ENCODE measurements at places on chromosomes 5 and 9. TPM values are rescaled to one million over a fixed set of nuclear protein-coding genes. Genes with fewer than 3 reads are reported as not detected.

Gene ARSI
- total RNA-seq: under 0.01 TPM

Gene IL13
- under 0.01 TPM for total RNA-seq

Gene CAVIN4
- total RNA-seq: under 0.01 TPM

DNA sequence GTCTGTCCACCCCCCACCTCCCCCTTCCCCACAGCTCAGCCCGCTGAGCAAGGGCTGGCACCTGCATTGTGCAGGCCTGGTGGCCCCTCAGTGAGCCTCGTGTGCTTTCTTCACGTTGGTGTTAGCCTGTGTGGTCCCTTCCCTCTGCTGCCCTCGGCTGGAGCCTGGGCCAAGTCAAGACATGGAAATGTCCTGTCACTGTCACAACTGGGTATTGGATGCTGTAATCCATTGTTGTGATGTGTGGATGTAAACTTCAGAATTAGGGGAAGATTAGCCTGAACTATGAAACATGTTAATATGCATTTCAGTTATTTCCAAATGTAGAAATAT lies 103.9 kb downstream of the TRIO start:
- DNase-seq: no peak

- DNase-seq: no peak
Observed at GRCh38 chr5:61450493-61451279, 118.6 kb downstream of the ZSWIM6 start.

DNA sequence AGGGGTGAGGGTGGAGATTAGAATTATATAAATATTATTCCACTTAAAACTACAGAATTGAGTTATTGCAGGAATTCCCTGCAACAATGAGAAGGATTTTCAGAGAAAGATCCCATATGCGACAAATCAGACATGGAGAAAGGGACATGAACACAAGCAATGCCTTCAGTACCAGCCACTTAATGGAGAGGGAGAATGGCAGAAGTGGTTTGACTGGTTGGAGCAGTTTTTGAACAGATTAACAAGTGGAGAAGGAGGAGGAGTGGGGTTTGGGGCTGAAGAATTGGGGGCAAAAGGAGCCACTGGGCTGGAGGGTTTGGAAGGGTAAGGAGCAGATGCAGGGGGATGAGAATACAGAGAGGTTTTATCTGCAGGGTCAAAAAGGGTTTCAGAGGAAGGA lies 620.9 kb upstream of the PTPRD start:
- DNase-seq: no peak

DNA sequence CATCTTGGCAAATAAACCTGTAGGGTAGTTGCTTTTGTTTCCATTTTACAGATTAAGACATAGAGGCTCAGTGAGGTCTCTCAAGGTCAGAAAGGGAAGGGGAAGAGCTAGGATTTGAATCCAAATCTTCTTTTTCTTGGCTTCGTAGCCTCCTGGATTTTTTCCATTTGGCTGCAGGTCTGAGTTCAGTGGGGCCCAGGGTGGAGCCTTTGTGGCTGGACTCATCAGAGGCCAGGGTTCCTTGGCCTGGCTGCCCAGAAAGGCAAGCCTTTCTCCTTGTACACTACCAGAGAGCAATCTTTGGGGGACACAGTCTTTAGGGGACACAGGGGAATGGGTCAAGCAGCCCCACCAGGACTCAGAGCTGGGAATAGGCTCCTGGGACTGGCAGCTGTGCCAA lies 10.5 kb upstream of the TRAF1 start:
- DNase-seq: no peak

DNA sequence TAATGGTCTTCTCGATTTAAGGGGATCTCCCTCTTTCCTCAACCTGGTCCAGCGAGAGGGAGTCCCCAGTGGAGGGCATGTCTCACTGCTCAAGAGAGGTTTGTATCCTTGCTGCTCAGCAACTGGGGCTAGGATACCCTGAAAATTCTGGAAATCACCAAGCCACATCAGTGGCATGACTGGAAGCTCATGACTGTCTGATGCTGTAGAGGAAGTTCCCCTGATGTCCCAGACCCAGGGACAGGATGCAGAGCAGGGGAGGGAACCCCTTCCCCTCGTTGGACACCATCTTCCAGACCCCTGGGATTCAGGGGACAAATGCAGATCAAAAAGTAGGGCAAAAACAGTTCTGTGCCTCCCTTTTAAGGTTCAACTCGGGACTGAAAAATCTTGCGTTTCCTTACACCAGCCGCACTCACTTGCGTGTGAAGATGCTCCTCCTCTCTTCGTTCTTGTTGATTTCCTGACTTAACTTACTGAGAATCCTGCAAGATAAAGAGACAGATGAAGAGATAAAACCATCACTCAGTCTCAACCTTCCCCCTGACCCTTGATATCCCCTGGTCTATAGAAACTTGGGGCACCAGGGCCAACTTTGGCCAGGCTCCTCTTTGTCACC lies 22.1 kb downstream of the LCP2 start:
- no peak for DNase-seq

All from hematopoietic multipotent progenitor cell (in vitro differentiated cells).